Activated naive CD4-positive, alpha-beta T cell treated with Interleukin-2 at 50 U/mL for 16 hours (primary cell): ENCODE measurements at places on chromosomes 12 and 14.
A peak's percentile ranks its signal among the peaks of the same experiment; 100 is the strongest.

- no peak for DNase-seq
These were observed 756.5 kb upstream of the TBX3 start for GRCh38 chr12:115440438-115440837.

GRCh38 chr12:131860472-131861260 lies 32.5 kb downstream of the MMP17 start:
- peak; percentile 27 for DNase-seq

DNA sequence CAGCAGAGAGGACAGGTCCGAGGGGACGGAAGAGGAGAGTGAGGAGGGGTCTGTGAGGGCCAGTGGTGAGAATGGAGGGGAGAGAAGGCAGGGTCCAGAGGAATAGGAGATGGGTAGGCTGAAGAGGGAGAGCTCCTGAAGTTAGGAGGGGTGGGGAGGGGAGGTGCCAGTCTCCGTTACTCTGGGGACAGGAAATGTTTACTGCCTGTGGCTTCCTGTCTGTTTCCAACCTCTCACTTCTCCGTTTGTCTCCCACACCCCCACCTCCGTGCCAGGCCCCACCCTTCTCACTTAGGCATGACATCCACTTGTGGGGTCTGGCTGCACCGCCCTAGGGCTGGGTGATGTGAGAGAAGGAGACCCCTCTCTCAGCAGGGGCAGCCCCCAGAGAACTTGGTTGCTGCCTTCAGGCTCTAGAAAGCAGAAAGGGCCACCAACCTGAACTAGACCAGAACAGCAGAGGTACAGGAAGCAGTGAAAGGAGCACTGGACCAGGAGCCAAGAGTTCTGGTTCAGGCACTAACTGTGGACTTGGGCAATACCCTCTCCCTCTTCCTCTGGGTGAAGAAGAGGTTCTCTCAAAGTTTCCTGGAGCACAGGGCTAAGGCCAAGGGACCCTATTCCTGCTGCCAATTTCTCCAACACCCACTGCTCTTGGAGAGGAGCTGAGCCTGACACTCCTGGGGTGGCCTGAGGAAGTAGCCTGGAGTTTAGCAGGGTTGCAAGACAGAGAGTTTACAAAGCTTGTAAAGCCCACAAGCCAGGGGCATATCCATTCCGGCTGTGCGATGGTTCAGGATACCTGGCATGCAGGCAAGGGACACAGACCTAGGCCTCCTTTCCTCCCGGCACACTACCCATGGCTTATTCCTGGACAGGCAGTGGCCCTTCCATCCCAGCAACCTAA lies 5.5 kb downstream of the ITGA5 start:
- DNase-seq = peak; percentile 69

GRCh38 chr12:25496098-25496587 lies 56.9 kb downstream of the LMNTD1 start:
- no peak for DNase-seq

DNA sequence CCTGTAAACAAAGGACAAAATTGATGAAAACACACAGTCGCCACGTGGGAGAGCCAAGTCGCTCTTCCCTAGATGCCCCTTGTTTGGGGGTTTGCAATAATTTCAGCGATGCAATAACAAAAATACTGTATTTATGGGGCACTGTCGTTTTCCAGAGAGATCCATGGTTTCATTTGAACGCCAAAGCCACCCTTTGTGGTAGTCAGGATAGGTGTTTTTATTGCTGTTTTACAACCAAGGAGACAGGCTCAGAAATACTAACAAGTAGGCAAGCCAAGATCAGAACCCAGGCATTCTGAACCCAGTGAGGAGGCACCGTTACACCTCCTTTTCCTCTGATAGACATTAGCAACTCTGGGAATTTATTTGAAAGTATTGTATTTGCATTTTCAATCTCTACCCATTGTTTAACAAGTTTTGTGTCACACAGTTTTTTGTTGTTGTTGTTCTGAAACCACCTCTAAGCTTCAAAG lies 831 bp upstream of the BTBD7 start:
- no peak for DNase-seq

DNA sequence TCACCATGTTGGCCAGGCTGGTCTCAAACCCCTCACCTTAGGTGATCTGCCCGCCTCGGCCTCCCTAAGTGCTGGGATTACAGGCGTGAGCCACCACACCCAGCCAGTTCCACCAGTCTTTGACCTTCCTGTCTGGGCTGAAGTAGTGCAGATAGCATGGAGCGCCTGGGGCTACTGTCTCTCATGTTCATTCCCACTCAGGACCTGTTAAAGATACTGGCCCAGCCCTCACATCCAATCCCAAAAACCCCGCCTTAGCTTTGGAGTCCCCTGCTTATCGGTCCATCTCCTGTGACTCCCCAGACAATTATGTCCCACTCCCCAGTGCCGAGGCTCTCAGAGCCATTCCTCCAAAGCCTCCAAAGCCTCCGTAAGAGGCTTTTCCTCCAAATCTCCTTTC lies 12.0 kb upstream of the CELA1 start:
- no peak for DNase-seq

DNA sequence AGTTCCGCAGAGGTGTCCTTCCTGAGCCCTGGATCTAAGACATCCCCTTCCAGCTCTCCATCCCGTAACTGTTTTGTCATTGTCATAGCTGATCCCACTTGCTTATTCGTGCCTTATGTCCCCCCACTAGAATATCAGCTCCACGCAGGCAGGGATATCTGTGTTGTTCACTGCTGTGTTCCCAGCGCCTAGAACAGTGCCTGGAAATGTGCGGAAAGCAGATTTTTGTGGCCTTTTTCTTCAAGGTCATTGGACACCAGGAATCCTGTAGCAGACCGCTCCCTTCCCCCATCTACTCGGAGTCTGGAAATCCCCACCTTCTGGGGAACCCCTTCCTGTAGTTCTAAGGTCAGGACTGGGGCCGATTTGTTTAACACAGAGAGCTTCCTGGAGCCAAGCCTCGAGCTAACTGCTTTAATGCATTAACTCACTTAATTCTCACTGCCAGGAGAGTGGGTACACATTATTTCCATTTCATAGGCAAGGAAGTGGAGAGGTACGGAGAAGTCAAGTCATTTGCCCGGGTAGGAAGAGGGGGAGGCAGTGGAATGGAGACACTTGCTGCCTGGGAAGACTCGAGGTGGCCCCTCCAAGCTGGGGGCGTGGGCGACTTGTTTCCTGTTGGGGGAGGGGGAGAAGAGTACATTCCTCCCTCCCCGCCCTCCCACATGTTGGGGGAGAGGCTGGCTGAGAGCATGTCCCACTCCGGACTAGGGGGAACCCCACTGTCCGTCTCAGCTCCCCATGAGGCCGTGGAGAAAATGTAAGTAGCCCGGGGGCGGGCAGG lies 1.2 kb upstream of the SH2B3 start:
- peak; percentile 81 for DNase-seq

DNA sequence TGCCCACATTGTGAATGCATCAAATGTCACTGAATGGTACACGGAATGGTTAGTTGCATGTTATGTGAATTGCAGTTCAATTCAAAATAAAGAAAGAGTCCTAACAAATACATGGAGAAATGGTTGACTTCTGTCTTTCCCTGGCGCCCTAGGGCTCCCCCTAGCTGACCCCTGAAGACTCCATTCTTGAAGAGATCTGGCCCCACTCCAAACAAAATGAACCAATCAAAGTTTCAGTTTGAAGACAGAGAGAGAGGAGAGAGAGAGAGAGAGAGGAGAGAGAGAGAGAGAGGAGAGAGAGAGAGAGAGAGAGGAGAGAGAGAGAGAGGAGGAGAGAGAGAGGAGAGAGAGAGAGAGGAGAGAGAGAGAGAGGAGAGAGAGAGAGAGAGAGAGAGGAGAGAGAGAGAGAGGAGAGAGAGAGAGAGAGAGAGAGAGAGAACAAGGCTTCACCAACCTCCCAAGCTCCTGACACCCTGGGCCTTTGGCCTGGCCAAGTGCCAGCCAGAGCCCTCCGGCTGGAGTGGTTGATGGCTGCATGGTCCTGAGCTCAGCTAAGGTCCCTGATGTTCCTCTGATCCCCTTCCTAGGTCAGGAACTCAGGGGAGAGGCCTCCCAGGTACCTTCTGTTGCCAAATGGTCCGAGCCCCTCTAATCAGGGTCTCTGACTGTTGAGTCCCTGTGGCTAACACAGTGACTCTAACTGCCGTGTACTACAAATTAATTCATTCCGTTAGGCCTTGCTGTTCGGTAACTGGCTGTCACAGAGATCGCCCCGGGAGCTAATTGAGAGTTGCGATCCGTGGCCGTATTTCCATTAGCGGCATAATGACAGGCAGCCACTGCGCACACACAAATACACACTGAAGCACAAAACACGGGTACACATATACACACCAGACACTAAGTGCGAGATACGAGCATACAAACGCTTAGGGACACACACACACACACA lies 188.8 kb downstream of the ESRRB start:
- DNase-seq = no peak

GRCh38 chr12:119528241-119528640 lies 65.3 kb upstream of the TMEM233 start:
- DNase-seq = no peak

DNA sequence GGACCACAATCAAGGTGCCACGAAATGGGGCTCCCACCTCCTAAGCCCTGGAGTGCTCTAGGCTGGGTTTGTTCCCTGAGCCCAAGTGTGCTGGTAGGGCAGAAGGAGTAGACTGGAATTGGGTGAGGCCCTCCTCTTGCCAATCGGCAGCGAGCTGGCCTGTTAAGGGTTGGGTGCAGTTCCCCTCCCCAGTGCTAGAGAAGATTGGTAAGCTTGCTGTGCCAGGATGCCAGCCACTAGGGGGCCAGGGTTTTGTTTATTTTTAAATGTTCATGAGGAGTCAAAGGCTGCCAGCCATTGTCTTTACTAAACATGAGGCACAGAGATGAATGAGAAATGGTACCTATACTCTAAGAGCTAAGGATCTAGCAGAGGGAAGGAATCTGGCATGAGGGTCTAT lies 79.7 kb downstream of the SPTB start:
- peak; percentile 8 for DNase-seq

DNA sequence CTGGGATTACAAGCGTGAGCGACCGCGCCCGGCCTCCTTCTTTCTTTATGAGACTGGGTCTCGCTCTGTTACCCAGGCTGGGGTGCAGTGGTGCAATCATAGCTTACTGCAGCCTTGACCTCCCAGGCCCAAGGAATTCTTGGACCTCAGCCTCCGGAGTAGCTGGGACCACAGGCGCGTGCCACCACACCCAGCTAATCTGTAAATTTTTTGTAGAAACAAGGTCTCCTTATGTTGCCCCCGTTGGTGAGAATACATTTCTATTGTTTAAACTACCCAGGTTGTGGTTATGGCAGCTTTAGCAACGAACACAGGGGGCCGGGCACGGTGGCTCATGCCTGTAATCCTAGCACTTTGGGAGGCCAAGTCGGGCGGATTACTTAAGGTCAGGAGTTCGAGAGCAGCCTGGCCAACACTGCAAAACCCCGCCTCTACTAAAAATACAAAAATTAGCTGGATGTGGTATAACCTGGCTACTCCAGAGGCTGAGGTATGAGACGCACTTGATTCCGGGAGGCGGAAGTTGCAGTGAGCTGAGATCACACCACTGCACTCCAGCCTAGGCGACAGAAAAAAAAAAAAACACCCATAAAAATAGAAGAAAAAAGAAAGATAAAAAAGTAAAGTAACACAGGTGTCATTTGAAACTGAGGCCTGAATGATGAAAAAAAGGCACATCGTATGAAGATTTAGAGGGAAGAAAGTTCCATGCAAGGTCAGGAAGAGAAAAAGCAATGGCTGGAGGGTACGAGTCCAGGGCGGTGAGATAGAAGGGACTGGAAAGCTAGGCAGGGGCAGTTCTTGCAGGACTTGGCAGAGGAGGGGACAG lies 977 bp upstream of the TMEM120B start:
- no peak for DNase-seq

DNA sequence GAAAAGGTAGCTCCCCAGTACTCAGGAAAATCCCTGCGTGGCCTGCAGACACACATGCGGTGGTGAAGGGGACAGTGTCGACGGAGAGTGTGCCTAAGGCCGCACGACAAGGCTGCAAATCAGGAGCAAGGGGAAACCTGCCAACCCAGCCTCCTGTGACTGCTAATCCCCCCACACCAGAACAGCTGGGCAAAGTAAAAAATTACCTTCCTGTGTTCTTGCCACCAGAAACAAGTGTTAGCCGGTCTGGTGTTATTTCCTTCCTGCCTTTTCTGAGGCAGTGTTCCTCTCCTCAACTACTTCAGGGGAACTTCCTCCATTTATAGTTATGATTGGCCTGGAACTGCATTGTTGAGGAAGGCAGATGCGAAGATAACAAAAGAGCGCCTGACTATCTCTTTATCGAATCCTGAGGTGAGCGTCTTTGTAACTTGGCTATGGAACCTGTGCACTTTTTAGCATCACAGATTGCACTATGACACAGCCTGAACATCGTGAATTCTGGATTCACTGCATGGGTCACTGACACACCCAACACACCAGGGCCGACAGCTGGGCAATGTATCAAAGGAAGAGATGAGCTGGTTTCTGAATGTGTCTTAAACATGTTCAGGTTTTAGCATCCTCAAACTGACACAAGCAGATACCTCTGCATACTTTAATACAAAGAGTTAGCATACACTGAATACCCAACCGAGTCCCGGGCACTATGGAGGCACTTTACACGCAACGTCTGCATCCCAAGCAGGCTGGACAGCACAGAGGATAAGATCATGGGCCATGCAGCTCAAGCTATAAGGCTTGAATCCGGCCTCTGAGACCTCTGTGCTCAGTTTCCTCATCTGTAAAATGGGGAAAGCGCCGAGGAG lies 28.9 kb downstream of the SLC15A4 start:
- no peak for DNase-seq

- DNase-seq = no peak
These were observed 18.3 kb downstream of the SLC25A47 start for GRCh38 chr14:100341301-100342031.

DNA sequence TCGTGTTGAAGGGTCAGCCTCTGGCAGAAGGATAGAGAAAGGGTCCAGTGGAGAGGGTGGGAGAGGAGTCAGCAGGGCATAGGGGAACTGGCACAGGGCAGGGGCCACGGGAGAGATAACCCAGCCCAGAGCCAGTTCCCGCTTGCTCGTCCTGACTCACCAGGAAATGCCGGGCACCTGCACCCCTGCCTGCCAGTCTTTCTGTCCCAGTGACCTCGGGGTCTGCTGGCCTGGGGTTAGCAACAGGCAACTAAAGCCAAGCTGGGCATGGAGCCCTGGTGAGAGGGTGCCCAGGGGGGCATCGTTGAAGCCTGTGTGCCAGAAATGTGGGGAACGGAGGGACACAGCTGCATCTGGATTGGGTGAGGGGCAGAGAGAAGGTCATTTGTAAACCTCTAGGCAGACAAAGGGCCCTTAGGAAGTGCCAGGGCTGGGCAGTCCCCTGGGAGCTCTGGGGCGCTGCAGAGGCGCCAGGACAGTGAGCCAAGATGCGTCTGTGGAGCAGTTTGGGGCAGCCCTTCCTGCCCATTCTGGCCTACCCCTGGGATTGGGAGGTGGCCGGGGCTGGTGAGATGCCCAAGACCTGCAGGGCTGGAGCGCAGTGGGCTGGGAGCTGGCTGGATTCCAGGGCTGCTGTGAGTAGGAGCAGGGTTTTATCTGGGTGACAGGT lies 5.5 kb downstream of the TNFAIP2 start:
- DNase-seq = no peak

GRCh38 chr14:105473033-105473676 lies 1.5 kb upstream of the CRIP2 start:
- no peak for DNase-seq
